ENCODE measurements at places on chromosomes 16 and 17.

GRCh38 chr16:85172455-85173145, 60.3 kb upstream of the CIBAR2 start:
- peak; percentile 83 for DNase-seq

DNA sequence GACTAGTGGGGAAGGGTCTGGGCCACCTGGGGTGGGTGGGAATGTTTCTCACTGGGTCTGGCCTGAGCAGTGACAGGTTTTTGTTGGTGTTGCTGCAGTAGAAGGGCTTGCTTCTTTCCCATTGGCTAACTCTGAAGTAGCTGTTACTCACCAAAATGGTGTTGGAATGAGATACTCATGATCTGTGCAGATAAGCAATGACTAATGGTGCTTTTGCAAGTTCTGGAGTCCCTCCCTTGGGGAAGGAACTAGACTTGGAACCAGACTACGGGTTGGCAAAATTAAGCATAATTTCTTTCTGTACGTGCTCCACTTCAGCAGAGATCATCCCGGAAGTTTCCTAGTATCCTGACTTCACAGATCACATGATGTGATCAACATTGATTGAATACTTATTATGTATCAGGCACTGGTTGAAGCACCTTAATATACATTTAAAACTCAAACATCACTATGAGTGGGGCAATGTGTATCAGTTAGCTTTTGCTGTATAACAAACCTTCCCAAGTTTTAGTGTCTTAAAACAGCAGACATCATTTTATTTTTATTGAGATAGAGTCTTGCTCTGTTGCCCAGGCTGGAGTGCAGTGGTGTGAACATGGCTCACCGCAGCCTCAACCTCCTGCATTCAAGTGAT, 30.1 kb downstream of the CHP2 start:
- no peak for DNase-seq

DNA sequence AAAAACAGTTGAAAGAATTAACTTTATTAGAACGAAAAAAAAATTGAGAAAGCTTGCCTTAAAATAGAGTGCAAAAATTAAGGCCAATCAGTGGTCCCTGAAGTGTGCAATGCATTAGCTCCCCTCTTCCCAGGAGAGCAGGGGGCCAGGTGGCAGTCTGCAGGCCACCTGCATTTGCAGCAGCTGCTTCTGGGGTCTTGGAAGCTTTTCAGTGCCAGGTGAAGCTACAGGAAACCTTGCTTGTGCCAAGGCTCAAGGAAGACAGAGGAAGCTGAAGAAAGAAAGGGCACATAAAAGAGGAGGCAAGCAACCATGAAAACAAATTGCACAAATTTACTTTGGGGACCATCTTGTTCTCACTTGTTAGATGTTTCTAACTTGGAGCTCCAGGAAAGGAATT, 50.5 kb upstream of the MTMR4 start:
- no peak for DNase-seq

- no peak for DNase-seq
These were observed 43.4 kb downstream of the OSBPL7 start for GRCh38 chr17:47778184-47778635.

DNA sequence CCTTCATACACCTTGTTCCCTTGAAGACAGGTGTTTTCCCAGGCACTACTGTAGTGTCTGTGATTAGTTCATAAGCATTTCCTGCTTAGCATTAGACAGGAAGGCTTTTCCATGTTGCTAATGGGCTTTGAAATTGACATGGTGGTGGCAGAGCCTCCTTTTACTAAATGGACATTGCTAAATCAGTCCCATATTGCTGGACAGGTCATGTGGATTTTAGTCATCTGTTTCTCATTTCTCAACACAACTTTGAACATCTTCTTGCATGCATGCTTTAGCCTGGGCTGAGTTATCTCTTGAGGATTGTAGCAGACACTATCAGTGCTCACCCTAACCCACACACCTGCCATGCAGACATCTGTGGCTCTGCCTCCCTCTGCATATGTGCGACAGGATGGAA, 13.7 kb upstream of the BCO1 start:
- DNase-seq: no peak

- peak; percentile 48 for DNase-seq
These were observed at the start of gene MT1G for GRCh38 chr16:56667581-56668571. TSS of gene MT1G (minus strand) at chr16:56668065. CDS start at chr16:56667993, 72 bp downstream.

GRCh38 chr17:49585422-49586027, 9.9 kb downstream of the NXPH3 start:
- no peak for DNase-seq

- no peak for DNase-seq
These were observed 40.2 kb downstream of the SMG6 start for GRCh38 chr17:2263183-2264066.

- no peak for DNase-seq
These were observed 11.3 kb downstream of the ERAL1 start for GRCh38 chr17:28865946-28866752.

DNA sequence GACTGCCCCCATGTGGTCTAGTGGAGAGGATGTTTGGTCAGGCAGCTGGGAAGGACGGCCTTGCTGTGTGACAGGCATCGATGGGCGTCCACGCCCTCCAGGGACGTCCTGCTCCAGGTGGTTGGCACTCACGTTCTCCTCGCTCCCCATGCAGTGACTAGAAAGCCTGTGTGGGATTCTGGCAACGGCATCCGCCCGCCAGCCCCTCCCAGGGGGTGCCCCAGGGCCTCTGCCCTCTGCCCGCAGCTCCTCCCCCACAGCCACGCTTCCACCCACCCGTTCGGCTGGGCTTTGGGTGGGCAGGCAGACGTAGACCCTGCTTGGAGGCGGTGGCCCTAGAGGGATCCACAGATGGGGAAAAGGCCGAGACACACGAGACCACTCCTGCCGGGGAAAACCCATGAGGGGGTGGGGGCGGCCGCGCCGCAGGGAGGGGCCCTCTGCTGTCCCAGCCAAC, 4.7 kb upstream of the IL17C start:
- peak; percentile 72 for DNase-seq

DNA sequence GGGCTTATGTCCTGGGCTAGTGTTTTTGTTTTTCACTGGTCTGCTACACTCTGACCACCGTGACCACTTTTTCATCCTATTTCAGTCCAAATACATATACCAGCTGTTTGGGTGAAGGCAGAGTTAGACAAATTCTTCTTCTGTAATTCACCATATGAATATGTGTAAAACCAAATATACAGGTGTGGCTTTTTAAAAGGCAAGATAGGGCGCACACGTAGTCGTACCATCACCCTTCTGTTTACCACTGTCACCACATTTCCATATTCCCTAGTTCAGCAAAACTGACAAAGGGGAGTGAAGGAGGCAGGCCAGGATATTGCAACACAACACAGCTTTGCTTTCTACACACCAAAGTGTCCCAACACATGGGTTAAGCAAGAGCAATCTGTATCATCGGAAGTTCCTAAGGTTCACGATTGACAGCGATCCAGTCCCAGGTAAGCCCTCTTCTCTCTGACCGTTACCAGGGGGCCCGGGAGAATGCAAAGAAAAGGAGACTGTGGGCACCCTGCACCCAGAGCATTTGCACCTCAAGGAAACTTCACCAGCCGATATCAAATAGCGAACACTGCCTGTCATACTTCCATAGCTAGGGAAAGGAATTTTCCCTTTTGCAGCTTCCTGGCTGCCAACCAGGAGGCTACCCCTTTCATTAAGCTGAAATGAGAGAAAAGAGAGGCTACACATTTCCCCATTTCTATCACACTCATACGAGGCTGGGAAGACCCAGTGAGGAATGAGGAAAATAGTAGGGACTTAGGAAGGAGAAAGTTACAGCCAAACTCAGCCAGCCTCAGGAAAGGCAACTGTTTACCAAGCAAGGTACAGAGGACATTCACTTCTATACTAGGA, 23.1 kb downstream of the CREBBP start:
- no peak for DNase-seq

DNA sequence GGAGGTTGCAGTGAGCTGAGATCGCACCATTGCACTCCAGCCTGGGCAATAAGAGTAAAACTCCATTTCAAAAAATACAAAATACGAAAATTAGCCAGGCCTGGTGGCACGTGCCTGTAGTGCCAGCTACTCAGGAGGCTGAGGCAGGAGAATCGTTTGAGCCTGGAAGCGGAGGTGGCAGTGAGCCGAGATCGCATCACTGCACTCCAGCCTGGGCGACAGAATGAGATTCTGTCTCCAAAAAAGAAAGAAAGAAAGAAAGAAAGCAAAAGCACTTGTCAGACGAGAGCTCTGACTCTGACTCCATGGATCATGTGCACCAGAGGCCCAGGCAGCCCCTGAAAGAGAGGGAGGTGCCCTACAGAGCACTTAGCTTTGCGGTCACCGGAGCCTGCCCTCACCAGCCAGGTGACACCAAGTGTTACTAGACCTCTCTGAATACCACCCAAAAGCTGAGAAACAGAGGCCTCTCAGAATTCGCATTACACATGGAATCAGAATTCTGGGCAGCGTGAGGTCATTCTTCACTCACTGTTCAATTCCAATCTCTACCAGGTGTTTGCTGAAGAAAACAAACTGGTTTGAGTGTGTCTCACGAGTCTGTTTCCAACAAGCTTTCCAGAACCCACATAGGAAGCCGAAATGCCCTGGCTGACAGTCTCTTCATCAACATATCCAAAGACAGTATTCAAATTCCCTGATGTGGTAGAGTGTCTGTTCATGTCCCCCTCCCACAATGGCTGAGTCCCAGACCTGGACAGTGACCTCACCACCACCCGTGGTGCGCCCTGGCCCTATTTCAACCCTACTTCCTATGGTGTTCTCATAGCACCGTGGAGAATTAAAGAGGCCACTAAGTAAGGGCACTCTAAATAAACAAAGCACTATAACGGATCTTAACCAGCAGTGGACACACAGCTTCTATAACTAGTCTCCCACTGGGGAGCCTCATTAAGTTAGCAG, 1.5 kb downstream of the FLCN start:
- DNase-seq: peak; percentile 11

- DNase-seq: peak; percentile 93
These were observed at the start of gene CACNB1 for GRCh38 chr17:39197380-39198185. TSS of gene CACNB1 (minus strand) at chr17:39197669. CDS start at chr17:39197495, 174 bp downstream.

DNA sequence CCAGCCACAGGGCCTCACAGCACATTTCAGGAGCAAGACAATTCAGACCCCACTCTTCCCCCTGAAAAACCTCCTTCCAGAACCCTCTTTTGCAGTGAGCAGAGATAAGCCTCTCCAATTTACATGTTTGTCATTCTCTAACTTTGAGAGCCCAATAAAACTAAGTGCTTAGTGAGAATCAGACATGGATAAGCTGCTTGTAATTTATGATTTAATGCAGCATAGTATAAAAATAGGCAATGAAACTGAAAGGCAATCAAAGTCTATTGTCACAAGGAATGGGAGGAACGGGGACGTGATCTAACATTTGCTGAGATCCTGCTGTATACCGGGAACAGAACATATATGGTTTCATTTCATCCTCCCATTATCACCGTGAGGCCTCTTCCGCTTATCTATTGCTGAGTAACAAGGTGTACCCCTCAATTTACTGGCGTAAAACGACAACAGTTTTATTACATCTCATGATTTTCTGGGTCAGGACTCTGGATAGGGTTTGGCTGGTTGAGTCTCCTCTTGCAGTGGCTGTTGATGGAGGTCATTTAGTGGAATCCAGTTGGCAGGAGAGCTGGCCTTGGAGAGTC, 597.4 kb downstream of the MAF start:
- no peak for DNase-seq

DNA sequence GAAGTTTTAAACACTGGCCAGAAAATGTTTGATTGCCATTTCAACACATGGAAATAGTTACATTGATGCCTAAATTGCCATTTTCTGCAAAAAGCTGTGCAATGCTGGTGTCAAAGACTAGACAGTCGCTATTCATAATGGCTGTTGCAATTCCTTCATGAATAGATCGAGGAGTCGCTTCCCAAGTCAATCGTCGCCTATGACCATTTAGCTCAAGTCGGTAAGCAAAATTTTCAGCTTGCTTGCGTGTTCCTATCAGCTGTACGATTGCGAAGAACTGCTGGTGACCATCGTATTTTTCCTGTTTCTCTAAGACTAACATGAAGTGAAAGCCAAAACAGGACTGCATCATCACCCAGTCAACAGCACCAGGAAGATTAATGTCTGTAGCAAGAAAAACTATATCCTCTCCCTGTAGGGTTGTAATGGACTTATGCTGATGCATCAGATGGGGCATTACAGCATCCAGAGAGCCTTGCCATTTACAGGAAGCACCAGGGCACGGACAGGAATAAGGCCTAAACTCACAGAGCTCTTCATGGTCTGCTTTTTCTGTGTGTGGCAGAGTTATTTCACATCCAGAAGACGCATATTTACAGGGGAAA, 23.6 kb downstream of the SIAH1 start:
- DNase-seq: no peak

DNA sequence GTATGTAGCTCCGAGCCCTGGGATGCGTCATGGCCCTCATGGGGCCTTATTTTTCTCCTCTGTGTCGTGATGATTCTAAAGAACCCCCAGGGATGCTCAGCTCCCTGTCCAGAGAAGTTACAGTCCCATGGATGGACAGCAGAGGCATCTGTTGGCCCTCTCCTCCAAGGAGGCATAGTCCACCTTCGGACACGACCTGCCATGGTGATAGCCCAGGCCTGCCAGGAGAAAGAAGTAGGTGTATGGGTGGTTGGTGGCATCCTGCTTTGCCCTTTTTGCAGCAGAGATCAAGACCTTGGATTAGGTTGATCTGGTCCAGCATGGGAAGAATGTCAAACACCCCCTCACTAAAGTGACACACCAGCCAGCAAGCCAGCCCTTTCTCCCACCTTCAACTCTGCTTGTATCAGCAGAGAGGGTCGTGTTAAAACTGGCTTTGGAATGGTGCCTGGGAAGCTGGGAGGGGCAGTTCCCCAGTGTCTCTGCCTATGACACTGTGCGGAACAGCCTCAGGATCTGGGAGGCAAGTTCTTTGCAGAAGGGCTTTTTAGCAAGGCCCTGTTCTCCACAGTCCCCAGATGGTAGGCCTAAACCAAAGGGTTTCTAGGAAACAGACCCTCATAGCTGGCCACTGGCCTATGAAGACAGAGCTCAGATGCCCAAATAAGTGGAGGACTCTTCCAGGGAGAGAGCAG, 259.9 kb upstream of the RPL38 start:
- no peak for DNase-seq

DNA sequence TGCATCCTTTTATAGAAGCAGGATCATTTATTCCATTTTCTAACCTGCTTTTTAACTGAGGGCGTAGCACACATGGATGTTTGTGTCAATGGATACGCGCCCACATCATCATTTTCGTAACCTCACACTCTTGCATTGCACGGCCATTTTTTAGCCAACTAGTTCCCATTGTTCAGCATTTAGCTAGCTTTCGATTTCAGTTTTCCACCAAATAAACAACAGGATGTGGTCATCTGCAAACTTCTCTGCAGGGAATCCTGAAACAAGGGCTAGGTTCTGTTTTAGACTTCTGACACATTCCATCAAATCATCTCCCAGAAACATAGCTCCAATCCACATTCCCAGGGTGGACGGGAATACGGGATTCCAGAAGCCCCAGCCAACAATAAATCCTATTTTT, 6.4 kb downstream of the CYB561 start:
- DNase-seq: no peak

DNA sequence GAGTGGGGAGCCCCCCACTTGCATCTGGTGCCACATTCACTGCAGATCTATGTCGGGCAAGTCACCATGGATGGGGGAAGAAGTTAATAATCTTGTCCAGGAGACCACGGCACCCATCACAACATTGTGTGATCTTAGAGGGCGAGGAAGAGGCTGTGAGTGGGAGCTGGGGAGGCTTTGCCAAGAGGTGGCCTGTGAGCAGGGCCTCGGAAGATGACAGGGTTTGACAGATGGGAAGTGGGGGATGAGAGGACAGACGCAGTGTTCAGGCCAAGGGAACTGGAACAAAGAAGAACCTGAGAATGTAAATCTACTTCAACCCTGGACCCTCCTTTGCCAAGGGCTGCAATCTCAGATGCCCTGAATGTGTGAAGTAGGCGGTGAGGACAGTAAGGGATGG, 12.4 kb downstream of the ACE start:
- DNase-seq: peak; percentile 26

GRCh38 chr16:49602976-49603310, 229.3 kb downstream of the C16orf78 start:
- DNase-seq: no peak
